ENCODE measurements at places on chromosomes 11 and 22. TPM values are rescaled to one million over a fixed set of nuclear protein-coding genes. Genes with fewer than 3 reads are reported as not detected.

SLCO2B1 gene
- total RNA-seq = 1.1 TPM

OR8G5 gene
- total RNA-seq = not detected

DNA sequence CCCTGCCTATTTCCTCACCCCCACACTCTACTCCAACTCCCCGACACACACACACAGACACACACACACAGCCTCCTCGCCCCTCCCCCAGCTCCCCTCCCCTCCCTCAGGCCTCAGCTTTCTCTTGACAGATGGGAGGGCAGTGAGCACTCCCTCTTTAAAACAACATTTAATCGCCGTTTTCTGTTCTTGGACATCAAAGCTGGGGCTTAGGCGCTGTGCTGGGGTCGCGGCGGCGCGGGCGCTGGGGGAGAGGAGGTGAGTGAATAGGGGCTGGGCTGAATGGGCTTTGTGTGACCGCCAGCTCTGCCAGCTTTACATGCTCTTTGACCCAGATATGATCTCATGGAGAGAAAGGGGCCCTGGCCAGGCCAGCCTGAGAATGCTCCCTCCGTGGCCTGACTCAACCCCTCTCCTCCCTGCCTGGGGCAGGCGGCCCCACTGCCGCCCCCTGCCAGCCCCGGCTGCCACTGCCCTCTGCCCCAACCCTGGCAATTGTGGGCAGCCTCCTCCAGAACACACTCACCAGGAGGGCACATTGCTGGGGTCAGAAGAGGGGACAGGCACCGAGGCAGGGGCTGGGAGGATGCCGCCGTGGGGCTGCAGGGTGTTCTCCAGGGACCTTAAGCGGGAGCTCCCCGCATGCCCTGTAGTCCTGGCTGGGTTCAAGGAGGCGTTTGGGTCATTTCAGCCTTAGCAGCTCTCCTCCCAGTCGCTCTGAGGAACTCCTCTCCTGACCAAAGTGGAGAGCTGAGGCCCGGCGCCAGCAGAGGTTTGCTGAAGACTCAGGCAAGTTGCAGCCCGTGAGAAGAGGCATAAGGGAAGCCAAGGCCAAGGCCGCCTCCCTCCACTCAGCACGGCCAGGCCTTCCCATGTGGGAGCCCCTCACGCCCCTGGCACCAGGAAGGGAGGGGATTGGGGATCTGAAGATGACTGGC, 38.3 kb upstream of the NNMT start:
- DNase-seq = no peak

LRP4 gene
- total RNA-seq = 0.21 TPM

DNA sequence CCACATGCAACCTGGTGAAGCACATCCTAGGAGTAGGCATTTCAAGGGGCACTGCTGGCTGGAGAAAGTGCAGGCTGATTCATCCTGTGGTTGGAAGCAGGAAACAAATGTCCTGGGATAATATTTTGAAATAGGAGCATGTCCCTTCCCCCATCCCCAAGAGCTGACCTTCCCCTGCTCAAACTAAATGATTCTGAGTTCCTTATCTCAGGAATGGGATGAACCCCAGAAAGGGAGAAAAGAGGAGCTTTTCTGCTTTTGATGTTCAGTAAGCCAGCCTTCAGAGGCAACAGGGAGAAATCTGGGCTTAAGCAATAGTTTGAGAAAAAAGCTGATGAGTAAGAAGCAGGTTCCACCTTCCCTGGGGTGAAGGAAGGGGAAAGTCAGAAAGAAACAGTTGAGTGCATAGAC, 19.5 kb upstream of the SPON1 start:
- no peak for DNase-seq
